ENCODE measurements at places on chromosomes 16 and 17.
A peak's percentile ranks its signal among the peaks of the same experiment; 100 is the strongest.

DNA sequence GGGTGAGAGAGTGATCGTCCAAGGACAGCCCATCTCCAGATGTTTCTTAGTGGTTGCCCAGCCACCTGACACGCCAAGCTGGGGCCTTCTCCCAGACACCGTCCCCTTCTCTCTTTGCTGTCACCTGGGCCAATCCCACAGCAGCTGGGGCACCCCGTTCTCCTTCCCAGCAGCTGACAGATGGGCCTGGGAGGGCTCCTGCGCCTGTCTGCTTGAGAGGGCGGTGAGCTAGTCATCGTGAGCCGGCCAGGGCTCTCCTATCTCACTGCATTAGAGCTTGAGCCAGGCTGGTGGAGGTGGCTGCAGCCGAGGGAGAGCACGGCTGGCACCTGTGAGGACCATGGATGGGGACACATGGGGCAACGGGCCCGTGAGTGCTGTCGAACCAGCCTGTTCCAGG lies 41.2 kb downstream of the RAB11FIP3 start:
- no peak for DNase-seq

- DNase-seq, result no peak
These were observed 137.5 kb downstream of the ZFHX3 start for GRCh38 chr16:72910381-72910780.

- no peak for DNase-seq
These were observed 22.5 kb downstream of the VPS53 start for GRCh38 chr17:692116-692515.

GRCh38 chr16:87850009-87851006 lies 19.0 kb downstream of the SLC7A5 start:
- DNase-seq, result no peak

DNA sequence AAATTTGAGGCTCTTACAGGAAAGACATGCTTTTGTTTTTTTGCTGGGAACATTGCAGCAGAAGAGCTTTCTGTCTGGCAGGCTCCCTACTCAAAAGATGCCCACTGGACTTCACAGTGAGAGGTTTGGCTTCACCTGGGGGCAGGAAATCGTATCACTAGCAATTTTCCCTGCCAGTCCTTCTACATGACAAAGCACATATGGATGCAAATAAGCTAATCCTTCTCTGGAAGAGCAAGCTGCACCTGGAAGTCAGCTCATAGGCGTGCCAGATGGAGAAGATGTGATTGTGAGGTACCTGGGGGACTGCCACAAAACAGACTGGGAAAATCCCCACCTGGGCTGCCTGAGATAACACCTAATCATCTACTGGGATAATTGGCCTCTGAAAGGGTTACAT lies 195.0 kb upstream of the CPHXL start:
- DNase-seq, result no peak

DNA sequence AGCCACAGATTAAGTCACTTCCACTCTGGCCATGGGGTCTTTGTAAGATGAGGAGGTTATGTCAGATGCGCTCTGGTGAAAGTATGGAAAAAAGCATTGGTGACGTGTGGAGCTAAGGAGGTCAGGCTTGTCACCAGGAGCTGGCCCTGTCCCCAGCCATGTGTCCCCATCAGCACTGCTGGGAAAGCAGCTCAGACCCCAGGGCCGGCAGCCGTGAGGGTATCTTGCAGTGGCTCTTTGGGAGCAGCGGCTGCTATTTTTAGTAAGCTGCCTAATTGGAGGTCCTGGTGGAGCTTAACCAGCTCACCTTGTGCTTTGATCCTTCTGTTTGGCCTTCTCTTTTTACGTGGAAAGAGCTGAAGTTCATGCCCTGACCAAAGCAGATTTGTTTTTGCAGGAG lies 60.9 kb downstream of the MPRIP start:
- DNase-seq, result no peak

GRCh38 chr17:42387661-42388380 lies 421 bp downstream of the STAT3 start:
- DNase-seq, result no peak

DNA sequence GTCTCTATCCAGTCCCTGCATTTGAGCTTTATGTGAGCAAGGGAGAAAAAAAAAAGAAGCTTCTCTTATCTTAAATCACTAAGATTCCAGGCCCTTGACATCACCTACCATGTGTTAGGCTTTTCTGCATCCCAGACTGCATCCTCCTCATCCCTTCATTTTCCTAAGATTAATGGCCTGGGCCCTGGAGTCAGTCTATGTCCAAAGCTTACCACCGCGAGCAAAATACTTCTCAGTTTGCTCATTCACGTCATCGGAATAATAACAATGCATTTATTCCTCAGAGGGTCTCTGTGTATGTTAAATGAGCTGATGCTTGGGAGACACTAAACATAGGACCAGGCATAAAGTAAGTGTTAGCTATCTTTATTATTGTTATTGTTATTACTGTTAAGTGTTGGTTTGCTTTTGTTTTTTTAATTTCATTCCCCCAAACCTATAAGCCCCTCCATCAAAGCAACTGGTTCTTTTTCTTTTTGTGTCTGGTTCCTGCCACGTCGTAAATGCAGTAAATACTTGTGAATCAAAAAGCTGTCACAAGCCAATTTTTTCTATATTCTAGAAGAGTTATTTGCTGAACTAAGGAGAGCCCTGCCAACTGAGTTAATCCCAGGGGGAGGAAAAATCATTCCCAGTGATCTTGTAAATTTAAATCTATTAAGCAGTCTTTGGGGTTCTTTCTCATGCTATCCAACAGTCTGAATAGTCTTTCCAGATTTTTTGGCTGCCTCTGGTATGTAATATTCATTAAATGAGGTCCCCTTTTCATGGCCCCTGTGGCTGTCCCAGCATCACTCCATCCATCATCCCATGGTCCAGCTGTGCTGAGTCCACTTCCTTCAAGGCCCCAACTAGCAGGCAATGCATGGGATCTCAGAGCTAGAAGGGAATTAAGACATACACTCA lies 46.5 kb downstream of the VAT1L start:
- no peak for DNase-seq

DNA sequence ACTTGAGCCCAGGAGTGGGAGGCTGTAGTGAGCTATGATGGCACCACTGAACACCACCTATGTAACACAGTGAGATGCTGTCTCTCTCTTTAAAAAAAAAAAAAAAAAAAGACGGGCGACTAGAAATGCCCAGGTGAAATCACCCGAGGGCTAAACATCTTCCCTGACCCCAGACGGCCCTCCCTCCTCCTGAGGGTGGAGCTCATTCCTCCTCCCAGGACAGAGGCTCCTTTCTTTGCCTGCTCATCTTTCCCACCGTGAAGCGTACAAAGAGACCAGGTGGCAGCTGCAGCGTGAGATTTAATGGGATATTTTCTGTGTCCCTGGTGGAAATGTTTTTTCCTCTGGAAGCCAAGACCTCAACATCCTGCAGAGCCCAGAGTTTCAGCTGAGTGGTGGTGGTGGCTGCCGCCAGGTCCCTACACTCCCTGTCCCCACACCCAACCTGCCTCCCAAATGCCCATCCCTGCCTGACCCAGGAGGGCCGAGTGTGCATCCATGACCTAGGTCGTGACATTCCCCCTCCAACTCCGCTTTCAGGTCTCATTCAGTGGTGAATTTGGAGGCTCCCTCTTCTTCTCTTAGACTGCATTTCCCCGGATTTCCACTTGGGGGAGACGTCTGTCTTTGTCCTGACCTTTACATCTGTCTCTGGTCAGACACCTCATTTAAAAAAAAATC lies 14.4 kb upstream of the GPRC5B start:
- DNase-seq, result no peak

DNA sequence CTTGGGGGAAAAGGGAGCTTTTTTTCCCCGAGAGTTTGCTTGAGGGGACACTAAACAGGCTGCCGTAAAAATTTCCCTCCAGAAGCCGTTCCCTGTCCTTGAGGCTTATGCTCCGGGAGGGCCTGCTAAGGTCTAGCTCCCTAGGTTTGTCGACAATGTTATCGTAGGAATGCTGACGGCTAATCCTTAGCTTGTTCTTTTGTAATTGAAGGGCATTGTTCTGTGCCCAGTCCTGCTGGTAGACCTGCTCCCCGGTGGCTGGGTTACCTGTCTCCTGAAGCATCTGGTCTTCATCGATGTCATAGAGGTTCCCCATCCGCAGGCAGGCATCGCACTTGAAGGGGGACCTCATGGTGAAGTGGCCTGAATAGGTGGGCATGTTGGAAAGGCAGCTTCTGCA lies 418.7 kb downstream of the GRIN2A start:
- DNase-seq, result no peak

- DNase-seq, result no peak
These were observed 28.8 kb downstream of the ABCC12 start for GRCh38 chr16:48126801-48127644.

- no peak for DNase-seq
These were observed 526 bp downstream of the KIAA0513 start for GRCh38 chr16:85027958-85028684.

DNA sequence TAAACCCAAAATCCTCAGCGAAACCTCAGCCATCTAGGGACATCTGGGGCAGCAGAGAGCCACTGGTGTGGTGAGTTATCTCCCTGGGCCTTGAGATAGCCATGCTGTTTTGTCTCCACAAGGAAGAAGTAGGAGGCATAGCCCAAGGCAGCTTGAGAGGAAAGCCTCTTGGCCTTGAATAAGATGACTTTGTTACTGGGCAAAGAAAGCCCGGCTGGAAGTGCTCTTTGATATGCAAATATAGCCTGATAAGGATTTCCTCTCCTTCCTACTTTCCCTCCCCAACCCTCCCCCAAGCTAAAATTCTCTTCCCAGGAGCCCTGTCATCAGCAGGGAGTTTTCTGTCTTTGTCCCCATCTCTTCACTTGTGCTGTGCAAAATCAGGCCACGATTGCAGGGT lies 694.4 kb downstream of the MAF start:
- DNase-seq, result peak; percentile 61

- DNase-seq, result no peak
These were observed 84.3 kb downstream of the PRKCA start for GRCh38 chr17:66386498-66387351.

- no peak for DNase-seq
These were observed 47.1 kb downstream of the RPTOR start for GRCh38 chr17:80591788-80592187.

DNA sequence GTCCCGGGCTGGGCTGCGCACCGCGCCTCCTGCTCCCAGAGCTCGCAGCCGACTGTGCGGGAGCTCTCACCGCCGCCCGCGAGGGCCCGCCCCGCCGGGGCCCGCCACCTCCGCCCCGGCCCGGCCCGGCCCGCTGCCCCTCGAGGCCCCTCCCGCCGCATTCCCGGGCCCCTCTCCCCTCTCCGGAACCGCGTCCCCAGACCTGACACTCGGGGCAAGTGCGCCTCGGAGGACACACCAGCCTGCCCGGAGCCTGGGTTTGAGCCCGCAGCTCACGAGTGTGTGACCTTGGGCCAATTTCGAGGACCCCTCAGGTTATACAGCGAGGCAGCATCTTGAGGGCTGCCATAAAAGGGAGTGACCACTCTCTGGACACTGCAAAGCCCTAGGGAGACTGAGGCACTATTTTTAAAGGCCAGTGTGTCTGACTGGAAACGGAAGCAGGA lies 2.0 kb upstream of the GRIN2C start:
- no peak for DNase-seq

- DNase-seq, result no peak
These were observed 14.8 kb upstream of the PRPSAP1 start for GRCh38 chr17:76368545-76368944.

GRCh38 chr16:8718851-8719680 lies 44.6 kb downstream of the ABAT start:
- DNase-seq, result no peak

GRCh38 chr17:4516735-4517134 lies 18.1 kb downstream of the SPNS2 start:
- no peak for DNase-seq

DNA sequence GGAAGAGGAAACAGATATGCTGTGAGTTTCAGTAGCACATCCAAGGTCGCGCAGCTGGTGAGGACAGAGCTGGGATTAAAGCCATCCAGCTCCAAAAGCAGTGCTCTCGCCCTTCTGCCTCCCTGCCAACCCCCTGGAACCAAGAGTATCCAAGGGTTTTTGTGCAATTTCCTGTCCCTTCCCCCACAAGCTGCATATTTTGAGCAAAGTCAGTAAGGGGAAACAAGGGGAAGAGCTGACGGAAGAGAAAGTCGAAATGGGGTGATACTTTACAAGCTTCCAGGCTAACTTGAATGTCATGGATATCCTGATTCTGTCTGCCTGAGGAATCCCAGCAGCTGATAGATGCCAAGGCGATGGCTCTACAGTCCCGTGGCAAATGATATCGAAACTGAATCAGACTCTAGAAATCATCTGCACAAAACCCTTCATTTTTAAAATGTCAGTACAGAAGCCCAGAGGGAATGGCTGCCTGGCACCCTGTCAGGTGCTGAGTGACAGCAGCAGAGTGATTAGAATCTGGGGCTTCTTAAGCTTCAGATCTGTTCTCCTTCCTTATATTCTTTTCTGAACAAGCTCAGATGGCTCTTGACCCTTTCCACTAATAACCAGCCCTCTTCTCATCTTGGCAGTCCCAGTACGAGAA lies 42.9 kb upstream of the TEKT3 start:
- no peak for DNase-seq

GRCh38 chr16:12609937-12610699 lies 193.6 kb downstream of the CPPED1 start:
- DNase-seq, result no peak

DNA sequence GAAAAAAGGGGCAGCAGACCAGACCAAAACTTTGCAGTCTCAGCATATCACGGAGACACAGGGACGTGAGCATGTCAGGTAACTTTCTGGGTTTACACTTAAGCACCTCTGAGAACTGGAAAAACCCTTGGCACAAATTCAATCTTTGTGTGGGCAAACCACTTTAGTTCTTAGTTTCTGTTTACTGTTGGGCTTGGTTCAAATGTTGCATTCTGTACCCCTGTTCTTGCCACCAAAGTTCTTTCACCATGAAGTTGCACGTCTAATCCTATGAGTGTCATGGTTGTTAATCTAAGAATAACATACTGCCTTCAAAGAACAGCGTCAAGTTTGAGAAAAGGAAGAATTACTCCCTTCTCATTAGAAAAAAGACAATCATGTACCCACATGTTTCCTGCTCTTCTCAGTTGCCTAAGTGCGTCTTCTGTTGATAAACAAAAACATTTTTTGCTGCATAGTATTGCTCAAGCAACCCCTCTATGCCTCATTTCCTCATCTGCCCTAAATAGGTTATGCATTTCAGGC lies 11.6 kb downstream of the KRT33A start:
- DNase-seq, result no peak

GRCh38 chr17:46158323-46159296 lies 34.6 kb downstream of the KANSL1 start:
- no peak for DNase-seq

DNA sequence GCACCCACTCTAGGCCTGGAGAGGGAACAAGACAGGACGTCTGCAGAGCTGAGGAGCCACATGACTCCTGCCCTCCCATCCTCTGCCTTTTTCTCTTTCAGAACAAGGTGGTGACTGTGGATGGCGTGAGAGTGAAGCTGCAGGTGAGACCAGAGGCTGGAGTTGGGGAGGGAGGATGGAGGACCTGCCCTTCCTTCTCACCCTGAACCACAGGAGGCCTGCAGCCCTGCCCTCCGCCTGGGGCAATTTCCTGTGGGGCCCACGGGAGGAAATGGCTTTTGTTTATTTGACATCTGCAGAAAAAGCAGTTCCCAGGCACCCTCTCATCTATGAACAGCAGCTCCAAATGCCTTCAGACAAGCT lies 5.1 kb downstream of the RAB37 start:
- no peak for DNase-seq

GRCh38 chr17:9355846-9356245 lies 219.8 kb downstream of the STX8 start:
- DNase-seq, result no peak

- DNase-seq, result no peak
These were observed 195.0 kb upstream of the ELAC2 start for GRCh38 chr17:13212860-13213259.

GRCh38 chr17:77512062-77512946 lies 371.5 kb downstream of the SEC14L1 start:
- DNase-seq, result no peak

GRCh38 chr16:31428279-31428597 lies at the start of gene COX6A2:
COX6A2 (minus strand) TSS chr16:31428360; CDS start chr16:31428325, 35 bp downstream.
- DNase-seq, result no peak

Data from iPS DF 19.7 (cell line).